ENCODE measurements at places on chromosomes 4 and X.

- no peaks in the 10 kb centered on the region for H3K4me1 ChIP-seq
- DNase-seq: no peak
- H3K27me3 ChIP-seq: no peaks in the 10 kb centered on the region
- no peaks in the 10 kb centered on the region for H3K36me3 ChIP-seq
- H3K4me3 ChIP-seq: no peak overlapping the region
- H3K27ac ChIP-seq: no peak overlapping the region
Observed at GRCh38 chrX:126065901-126066660, 100.0 kb downstream of the DCAF12L2 start.

GRCh38 chrX:102712216-102712966 lies at the start of gene GPRASP2:
Gene GPRASP2 (plus strand): TSS chrX:102712448. CDS start chrX:102714870, 2,422 bp downstream.
- peak within 1 kb of the TSS; percentile 84 for H3K4me3 ChIP-seq
- H3K27me3 ChIP-seq: peaks cover 35% of the 10 kb centered on the region
- DNase-seq: no peak
- peaks cover 8% of the 10 kb centered on the region for H3K4me1 ChIP-seq

- H3K4me1 ChIP-seq: peaks cover 6% of the 10 kb centered on the region
- DNase-seq: no peak
- H3K27me3 ChIP-seq: no peaks in the 10 kb centered on the region
Observed at GRCh38 chr4:184588893-184589292, 60.4 kb downstream of the CASP3 start.

GRCh38 chrX:68043713-68044438 lies 389.4 kb downstream of the OPHN1 start:
- no peaks in the 10 kb centered on the region for H3K27me3 ChIP-seq
- no peaks in the 10 kb centered on the region for H3K4me1 ChIP-seq
- DNase-seq: no peak
- H3K4me3 ChIP-seq: no peak overlapping the region
- H3K36me3 ChIP-seq: no peaks in the 10 kb centered on the region

DNA sequence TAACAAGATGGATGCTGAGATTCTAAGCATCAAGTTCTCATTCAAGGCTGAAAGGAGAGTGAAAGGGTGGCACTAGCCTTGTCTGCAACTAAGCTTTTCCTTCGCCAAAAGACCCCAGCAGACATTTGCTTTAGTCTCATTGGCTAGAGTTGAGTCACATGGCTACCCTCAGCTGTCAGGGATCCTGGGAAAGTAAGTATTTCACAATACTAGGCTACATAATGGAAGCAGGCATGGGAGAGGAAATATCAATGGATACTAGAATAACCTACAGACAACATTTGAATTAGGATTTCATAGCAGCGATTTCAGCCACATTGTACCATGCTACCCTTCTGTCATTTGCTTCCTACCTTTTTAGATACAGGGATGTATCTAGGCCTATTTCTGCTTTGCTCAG lies 29.1 kb downstream of the MAOA start:
- no peak overlapping the region for H3K27ac ChIP-seq
- peaks cover 17% of the 10 kb centered on the region for H3K27me3 ChIP-seq
- no peak for DNase-seq
- no peak overlapping the region for H3K4me3 ChIP-seq
- H3K4me1 ChIP-seq: no peaks in the 10 kb centered on the region
- H3K36me3 ChIP-seq: no peaks in the 10 kb centered on the region

GRCh38 chrX:120690941-120691340 lies 61.1 kb upstream of the C1GALT1C1 start:
- no peaks in the 10 kb centered on the region for H3K36me3 ChIP-seq
- H3K4me1 ChIP-seq: no peaks in the 10 kb centered on the region
- H3K27ac ChIP-seq: no peak overlapping the region
- no peak overlapping the region for H3K4me3 ChIP-seq
- DNase-seq: no peak

DNA sequence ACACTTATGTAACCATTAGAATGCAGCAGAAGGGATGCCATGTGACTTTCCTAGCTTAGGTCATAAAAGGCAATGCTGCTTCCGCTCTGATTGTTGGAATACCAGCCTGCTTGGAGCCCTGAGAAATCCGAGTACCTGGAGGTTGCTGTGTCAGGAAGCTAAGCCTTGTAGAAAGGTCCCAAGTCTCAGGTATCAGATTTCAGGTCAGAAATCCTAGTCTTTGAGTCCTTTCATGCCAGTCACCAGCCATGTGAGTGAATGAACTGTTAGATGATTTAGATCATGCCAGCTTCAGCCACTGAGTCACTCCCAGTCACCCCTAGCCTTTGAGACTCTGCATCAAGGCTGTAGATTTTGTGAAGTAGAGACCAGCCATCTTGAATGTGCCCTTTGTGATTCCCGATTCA lies 23.5 kb downstream of the RAP1GDS1 start:
- H3K27me3 ChIP-seq: no peaks in the 10 kb centered on the region
- H3K4me1 ChIP-seq: peaks cover 45% of the 10 kb centered on the region
- no peak overlapping the region for H3K4me3 ChIP-seq
- H3K27ac ChIP-seq: no peak overlapping the region
- no peak for DNase-seq
- no peaks in the 10 kb centered on the region for H3K36me3 ChIP-seq

DNA sequence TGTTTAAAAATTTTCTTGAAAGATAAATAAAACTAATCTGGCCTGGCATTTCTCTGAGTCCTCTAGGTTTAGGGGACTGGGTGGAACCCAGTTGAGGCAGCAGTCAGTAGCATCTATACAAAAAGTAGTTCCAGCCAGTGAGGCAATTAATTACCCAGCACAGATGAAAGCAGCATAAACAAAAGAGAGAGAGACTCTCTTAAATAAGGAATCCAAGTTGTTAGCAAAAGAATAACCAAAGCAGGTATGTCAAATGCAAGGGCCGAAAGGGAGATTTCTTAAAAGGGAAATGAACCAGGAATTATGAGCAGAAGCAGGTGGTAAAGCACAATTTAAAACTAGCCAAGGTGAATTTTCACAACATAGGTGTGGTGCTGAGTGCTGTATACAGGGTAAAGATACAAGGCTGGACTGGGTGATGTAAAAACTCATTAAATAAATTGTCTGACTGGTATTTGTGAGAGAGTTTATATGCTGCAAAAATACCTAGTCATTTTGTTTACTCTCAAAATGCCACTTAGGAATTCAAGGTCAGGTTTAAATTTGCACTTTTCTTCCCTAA lies 94.6 kb upstream of the GALNT7 start:
- no peak for DNase-seq
- H3K4me1 ChIP-seq: no peaks in the 10 kb centered on the region
- peaks cover 36% of the 10 kb centered on the region for H3K27me3 ChIP-seq
- no peak overlapping the region for H3K27ac ChIP-seq
- no peaks in the 10 kb centered on the region for H3K36me3 ChIP-seq

- peak within 1 kb of the TSS; percentile 88 for H3K4me3 ChIP-seq
- peak; percentile 55 for DNase-seq
- no peaks in the 10 kb centered on the region for H3K27me3 ChIP-seq
- H3K36me3 ChIP-seq: no peaks in the 10 kb centered on the region
- peaks cover 5% of the 10 kb centered on the region for H3K4me1 ChIP-seq
Observed at GRCh38 chrX:102720237-102721168, at the start of gene GPRASP3. Gene GPRASP3 (plus strand): TSS chrX:102720743. CDS start chrX:102748996, 28,253 bp downstream.

GRCh38 chrX:27675493-27675892 lies 85.3 kb downstream of the DCAF8L2 start:
- no peaks in the 10 kb centered on the region for H3K4me1 ChIP-seq
- DNase-seq: no peak
- H3K4me3 ChIP-seq: no peak overlapping the region
- H3K27ac ChIP-seq: no peak overlapping the region
- no peaks in the 10 kb centered on the region for H3K36me3 ChIP-seq

- H3K27me3 ChIP-seq: no peaks in the 10 kb centered on the region
- H3K4me3 ChIP-seq: no peak overlapping the region
- peaks cover 57% of the 10 kb centered on the region for H3K4me1 ChIP-seq
- DNase-seq: no peak
- H3K27ac ChIP-seq: peak overlapping the region; percentile 59
Observed at GRCh38 chr4:168475745-168476144, 4.5 kb downstream of the DDX60L start.

DNA sequence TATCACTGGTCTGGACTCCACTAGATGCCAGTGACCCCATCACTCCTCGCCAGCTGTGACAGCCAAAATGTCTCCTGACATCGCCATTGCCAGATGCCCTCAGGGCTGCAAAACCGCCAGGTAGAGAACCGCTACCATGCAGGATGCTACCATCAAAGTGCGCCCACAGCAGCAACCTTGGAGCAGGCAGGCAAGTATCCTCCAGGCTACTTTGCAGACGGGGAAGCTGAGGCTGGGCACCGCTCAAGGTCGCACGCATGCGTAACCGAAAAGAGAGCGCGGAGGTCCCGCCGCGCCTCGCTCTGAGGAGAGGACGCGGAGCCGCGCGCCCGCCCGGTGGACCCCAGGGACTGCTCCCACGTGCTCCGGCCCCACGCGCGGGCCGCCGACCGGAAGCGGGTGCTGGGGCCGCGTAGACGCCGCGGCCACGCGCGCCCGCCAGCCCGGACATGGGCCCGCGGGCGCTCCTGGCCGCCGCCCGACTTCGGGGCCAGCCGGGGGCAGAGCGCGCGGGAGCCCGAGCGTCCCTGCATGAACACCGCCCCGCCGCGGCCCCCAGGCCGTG lies at the start of gene STS:
Gene STS (plus strand): TSS at position 300 of the 565 bp plus-strand sequence. CDS start 105,488 bp downstream, outside the sequence.
- peaks cover 3% of the 10 kb centered on the region for H3K4me1 ChIP-seq
- H3K36me3 ChIP-seq: peaks cover 19% of the 10 kb centered on the region
- H3K27me3 ChIP-seq: no peaks in the 10 kb centered on the region

GRCh38 chr4:174749091-174749490 lies 80.0 kb downstream of the GLRA3 start:
- H3K4me1 ChIP-seq: no peaks in the 10 kb centered on the region
- DNase-seq: no peak
- H3K36me3 ChIP-seq: no peaks in the 10 kb centered on the region
- no peak overlapping the region for H3K4me3 ChIP-seq
- H3K27me3 ChIP-seq: no peaks in the 10 kb centered on the region

DNA sequence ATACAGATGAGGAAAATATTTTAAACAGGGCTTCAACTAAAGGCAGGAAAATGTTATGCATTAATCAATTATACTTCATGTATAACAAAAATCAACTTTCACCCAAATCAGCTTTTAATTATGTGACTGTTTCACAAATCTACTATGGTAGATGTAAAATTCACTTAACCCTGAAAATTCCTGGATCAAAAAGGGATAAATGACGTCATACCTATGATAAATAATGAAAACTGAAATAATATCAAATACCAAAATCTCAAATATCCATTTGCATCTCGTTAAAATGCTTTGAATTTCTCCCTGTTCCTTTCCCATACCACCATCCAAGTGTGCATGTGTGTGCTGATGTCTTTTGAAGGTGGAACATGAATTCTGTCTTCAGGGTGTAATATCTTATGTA lies 11.5 kb downstream of the S100G start:
- H3K4me1 ChIP-seq: no peaks in the 10 kb centered on the region
- no peak for DNase-seq
- no peak overlapping the region for H3K27ac ChIP-seq
- H3K36me3 ChIP-seq: no peaks in the 10 kb centered on the region
- H3K4me3 ChIP-seq: no peak overlapping the region
- no peaks in the 10 kb centered on the region for H3K27me3 ChIP-seq

DNA sequence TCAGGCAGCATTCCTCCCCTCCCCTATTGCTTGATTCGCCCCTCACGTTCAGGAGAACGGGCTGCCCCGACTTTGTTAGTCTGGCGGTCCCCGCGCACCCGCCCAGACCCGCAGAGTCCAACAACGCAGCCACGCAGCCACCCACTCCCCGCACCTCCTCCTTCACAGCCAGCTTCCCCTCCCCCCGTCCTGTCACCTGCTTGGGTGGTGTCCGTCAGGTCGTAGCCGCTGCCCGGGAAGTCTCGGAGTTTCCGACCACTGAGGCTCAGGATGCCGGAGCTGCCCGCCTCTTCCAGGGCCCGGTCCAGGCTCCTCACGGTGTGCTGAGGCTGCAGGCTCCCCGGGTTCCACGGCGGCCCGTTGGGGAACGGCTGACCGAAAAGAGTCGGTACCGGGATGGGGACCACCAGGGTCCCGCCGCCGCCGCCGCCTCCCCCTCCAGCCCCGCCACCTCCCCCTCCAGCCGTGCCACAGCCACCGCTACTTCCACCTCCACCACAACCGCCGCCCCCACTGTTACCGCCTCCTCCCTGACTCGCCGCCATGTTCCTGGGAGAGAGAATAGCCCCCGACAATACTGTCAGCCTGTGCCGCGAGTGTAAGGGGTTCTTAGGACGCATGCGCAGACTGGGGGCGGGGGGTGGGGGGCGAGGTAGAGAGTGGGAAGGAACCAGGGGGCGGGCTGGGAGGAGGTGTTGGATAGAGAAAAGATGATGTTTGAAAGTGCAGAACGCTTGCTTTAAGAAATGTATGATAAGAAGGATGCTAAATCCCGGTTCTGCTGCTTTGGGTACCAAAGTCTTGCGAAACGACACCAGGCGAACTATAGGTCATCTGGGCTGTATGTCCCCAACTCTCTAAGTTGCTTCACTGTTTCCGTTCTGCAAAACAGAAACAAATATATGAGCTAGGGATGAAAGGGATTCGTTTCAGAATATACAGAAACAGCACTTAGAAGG lies at the start of gene LRCH2:
Gene LRCH2 (minus strand): TSS at position 600 of the 959 bp plus-strand sequence. CDS start 55 bp downstream, at position 545.
- DNase-seq: no peak
- H3K36me3 ChIP-seq: no peaks in the 10 kb centered on the region
- no peaks in the 10 kb centered on the region for H3K27me3 ChIP-seq
- H3K4me1 ChIP-seq: no peaks in the 10 kb centered on the region
- H3K4me3 ChIP-seq: no peak within 1 kb of the TSS
- H3K27ac ChIP-seq: no peak within 1 kb of the TSS

DNA sequence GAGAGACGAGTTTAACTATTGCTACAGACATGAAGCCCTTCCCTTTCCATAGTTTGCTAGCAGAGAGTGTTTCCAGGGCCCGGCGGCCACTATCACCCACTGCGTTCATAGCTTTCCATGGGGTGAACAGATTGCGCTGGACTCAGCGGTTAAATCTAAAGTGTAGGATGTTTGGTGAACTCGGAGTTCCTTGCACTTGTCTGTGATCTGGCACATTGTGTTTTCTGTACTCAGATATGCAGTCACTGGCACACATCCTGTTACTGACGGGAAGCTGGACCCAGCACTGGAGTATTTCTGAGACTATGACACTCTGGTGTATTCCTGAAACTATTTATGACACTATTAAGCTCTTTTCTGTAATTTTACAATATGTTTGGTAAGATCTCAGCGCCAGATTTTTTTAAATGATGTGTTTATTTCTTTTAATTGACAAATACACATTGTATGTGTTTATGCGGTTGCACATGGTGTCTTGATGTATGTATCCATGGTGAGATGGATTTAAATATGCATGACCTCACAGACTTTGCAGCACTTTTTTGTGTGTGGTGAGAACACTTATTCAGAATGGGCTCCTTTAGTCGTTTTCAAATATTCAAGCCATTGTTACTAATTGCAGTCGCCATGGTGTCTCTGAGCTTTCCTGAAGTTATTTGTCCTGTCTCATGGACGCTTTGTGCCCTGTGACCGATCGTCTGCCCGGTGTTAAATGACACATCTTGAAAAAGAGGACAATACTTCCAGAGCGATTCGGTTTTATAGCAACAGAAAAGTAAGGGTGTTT lies 14.1 kb downstream of the CD99 start:
- DNase-seq: no peak
- peaks cover 88% of the 10 kb centered on the region for H3K4me1 ChIP-seq
- peak overlapping the region; percentile 94 for H3K27ac ChIP-seq
- H3K4me3 ChIP-seq: peak overlapping the region; percentile 61
- no peaks in the 10 kb centered on the region for H3K27me3 ChIP-seq

All from effector memory CD8-positive, alpha-beta T cell (primary cell).